ENCODE measurements at places on chromosomes 1 and 21. TPM values are rescaled to one million over a fixed set of nuclear protein-coding genes. Genes with fewer than 3 reads are reported as not detected.
A peak's percentile ranks its signal among the peaks of the same experiment; 100 is the strongest.

DNA sequence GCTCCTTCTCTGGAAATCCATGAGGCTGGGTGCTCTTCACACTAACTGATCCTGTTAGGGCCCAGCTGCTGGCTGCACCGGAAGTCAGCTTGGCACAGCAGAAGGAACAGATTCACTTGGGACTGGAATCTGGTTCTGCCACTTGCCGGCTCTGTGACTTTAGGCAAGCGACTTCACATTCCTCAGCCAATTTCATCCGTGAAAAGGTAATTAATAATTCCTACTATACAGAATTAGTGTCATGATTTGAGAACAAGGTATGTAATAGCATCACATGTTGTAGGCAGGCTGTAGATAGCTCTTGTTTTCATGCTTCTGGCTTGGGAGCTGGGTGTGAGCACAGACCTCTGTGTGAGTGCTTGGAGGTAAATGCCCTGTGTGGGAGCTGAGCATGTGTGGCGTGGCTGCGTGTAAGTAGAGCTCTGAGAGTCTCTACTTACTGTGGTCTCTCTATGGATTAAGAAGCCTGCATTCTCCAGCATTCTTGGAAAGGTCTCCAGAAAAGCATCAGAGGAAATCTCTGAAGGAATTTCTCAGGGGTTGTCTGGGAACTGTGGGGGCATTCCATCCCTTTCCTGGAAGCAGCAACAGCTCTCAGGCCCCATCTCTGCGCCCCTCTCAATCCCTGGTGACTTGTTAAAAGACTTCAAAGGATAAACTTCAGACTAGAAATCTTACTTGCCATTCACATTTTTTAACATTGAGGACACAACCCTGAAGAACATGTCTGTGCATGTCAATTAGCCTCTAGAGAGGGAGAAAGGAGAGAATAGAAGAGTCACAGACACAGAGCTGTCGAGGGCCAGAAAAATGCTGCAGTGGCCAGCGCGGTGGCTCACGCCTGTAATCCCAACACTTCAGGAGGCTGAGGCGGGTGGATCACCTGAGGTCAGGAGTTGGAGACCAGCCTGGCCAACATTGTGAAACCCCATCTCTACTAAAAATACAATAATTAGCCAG lies 47.7 kb upstream of the PPM1J start:
- H3K4me3 ChIP-seq, result no peak overlapping the region
- DNase-seq, result no peak
- H3K36me3 ChIP-seq, result no peaks in the 10 kb centered on the region
- no peak overlapping the region for H3K27ac ChIP-seq
- no peaks in the 10 kb centered on the region for H3K4me1 ChIP-seq

GRCh38 chr1:153698020-153698922 lies 19.8 kb downstream of the NPR1 start:
- no peak overlapping the region for H3K27ac ChIP-seq
- H3K4me3 ChIP-seq, result no peak overlapping the region
- no peaks in the 10 kb centered on the region for H3K36me3 ChIP-seq
- H3K27me3 ChIP-seq, result no peaks in the 10 kb centered on the region

OR2AK2 gene
- not detected for total RNA-seq

CCDC30 gene
- 0.72 TPM for total RNA-seq

GRCh38 chr1:117795190-117795589 lies 134.2 kb downstream of the GDAP2 start:
- DNase-seq, result no peak
- no peak overlapping the region for H3K27ac ChIP-seq
- H3K36me3 ChIP-seq, result no peaks in the 10 kb centered on the region
- H3K27me3 ChIP-seq, result no peaks in the 10 kb centered on the region
- H3K4me1 ChIP-seq, result no peaks in the 10 kb centered on the region

- no peak overlapping the region for H3K4me3 ChIP-seq
- no peaks in the 10 kb centered on the region for H3K4me1 ChIP-seq
- H3K36me3 ChIP-seq, result no peaks in the 10 kb centered on the region
Observed at GRCh38 chr1:80278936-80279335, 1272.4 kb upstream of the ADGRL4 start.

GRCh38 chr1:1680912-1681273 lies 11.7 kb downstream of the SLC35E2B start:
- H3K27ac ChIP-seq, result no peak overlapping the region
- no peak overlapping the region for H3K4me3 ChIP-seq
- peaks cover 2% of the 10 kb centered on the region for H3K36me3 ChIP-seq
- no peak for DNase-seq
- H3K27me3 ChIP-seq, result no peaks in the 10 kb centered on the region

- H3K27ac ChIP-seq, result peak overlapping the region; percentile 86
- H3K27me3 ChIP-seq, result no peaks in the 10 kb centered on the region
- H3K4me3 ChIP-seq, result peak overlapping the region; percentile 81
- peak; percentile 55 for DNase-seq
- peaks cover 36% of the 10 kb centered on the region for H3K4me1 ChIP-seq
- H3K36me3 ChIP-seq, result peaks cover 31% of the 10 kb centered on the region
Observed at GRCh38 chr1:44784094-44785028, 3.6 kb downstream of the BEST4 start.

GRCh38 chr21:26655460-26655859 lies 82.4 kb upstream of the CYYR1 start:
- H3K4me1 ChIP-seq, result no peaks in the 10 kb centered on the region
- H3K36me3 ChIP-seq, result no peaks in the 10 kb centered on the region
- DNase-seq, result no peak
- H3K27me3 ChIP-seq, result peaks cover 9% of the 10 kb centered on the region
- H3K4me3 ChIP-seq, result no peak overlapping the region
- no peak overlapping the region for H3K27ac ChIP-seq

- no peaks in the 10 kb centered on the region for H3K36me3 ChIP-seq
- H3K4me3 ChIP-seq, result no peak overlapping the region
- H3K27ac ChIP-seq, result no peak overlapping the region
- no peak for DNase-seq
- H3K4me1 ChIP-seq, result no peaks in the 10 kb centered on the region
Observed at GRCh38 chr21:41052820-41053555, 115.0 kb upstream of the BACE2 start.

DNA sequence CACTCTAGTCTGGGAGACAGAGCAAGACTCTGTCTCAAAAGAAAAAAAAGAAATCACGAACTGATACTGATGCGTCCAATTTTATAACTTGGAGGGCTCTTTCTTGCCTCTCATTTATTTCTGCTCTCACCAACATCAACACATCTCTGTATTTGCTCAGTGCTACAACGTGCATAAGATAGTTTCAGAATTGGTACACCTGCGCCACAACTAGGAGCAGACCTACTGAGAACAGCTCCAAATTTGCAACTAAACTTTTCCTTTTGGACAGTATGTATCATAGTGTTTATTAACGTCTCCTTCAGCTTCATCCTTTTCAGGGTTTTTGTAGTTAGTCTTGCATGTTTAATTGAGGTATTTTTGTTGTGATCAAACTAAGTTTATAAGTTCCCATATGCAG lies 27.7 kb downstream of the TRAPPC10 start:
- DNase-seq, result no peak
- no peaks in the 10 kb centered on the region for H3K27me3 ChIP-seq
- H3K4me3 ChIP-seq, result no peak overlapping the region
- H3K36me3 ChIP-seq, result peaks cover 14% of the 10 kb centered on the region
- H3K27ac ChIP-seq, result no peak overlapping the region
- peaks cover 11% of the 10 kb centered on the region for H3K4me1 ChIP-seq

CYP4Z1 gene
- not detected for total RNA-seq

CRNN gene
- total RNA-seq, result not detected

GRCh38 chr1:12552111-12552888 lies 65.7 kb downstream of the DHRS3 start:
- H3K4me1 ChIP-seq, result peaks cover 16% of the 10 kb centered on the region
- H3K27ac ChIP-seq, result no peak overlapping the region
- no peak for DNase-seq
- no peaks in the 10 kb centered on the region for H3K36me3 ChIP-seq

PROX1 gene
- total RNA-seq, result not detected

DNA sequence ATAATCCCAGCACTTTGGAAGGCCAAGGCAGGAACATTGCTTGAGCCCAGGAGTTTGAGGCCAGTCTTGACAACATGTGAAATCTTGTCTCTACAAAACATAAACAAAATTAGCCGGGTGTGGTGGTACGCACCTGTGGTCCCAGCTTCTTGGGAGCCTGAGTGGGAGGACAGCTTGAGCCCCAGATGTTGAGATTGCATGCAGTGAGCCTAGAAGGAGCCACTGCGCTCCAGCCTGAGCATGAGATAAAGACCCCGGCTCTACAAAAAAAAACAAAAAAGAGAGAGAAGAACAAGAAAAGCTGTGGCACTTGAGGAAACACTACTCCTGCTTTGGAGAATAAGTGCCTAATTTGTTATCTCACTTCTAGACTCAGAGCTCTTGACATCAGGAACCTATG lies 146.6 kb downstream of the GLUL start:
- no peaks in the 10 kb centered on the region for H3K27me3 ChIP-seq
- H3K4me1 ChIP-seq, result peaks cover 7% of the 10 kb centered on the region
- H3K27ac ChIP-seq, result no peak overlapping the region
- no peak for DNase-seq
- no peak overlapping the region for H3K4me3 ChIP-seq
- H3K36me3 ChIP-seq, result no peaks in the 10 kb centered on the region

DNA sequence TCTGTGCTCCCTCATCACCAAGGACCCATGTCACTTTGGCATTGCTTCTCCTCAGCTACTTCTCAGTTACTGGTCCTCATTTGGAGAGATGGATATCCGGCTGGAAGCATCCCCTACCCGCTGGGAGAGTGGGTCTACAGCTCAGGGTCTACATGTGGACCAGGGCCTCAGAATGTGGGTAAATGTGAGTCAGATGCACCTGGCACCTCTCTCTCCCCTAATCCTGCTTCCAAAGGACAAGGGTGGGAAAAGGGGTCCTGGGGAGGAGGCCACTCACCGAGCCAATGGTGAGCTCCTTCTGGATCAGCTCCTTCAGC lies 908 bp downstream of the S100A6 start:
- H3K4me3 ChIP-seq, result peak overlapping the region; percentile 93
- no peak for DNase-seq
- peak overlapping the region; percentile 94 for H3K27ac ChIP-seq
- H3K27me3 ChIP-seq, result no peaks in the 10 kb centered on the region

- DNase-seq, result no peak
- H3K36me3 ChIP-seq, result no peaks in the 10 kb centered on the region
- no peak overlapping the region for H3K27ac ChIP-seq
- no peaks in the 10 kb centered on the region for H3K4me1 ChIP-seq
Observed at GRCh38 chr21:22855581-22855980, 1857.4 kb downstream of the NCAM2 start.

DNA sequence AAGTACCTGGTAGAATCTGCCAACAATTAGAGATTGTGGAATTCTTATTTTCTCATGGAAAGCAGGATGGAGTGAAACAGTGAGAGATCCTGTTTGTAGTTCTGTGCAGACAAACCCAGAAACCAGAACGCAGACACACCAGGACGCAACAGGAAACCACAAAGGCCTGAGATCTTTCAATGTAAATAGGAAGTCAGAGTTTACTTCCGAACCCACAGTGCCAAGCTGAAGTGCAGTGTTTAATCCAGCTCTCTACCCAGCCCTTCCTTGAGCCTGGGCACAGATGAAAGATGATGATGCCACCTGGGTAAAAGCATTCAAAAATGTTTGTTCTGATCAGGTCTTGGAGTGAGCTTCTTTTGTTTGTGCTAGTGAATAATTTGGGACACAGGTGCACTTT lies 244.2 kb upstream of the HOOK1 start:
- H3K4me1 ChIP-seq, result peaks cover 21% of the 10 kb centered on the region
- no peak overlapping the region for H3K4me3 ChIP-seq
- H3K36me3 ChIP-seq, result peaks cover 10% of the 10 kb centered on the region
- DNase-seq, result peak; percentile 12

- DNase-seq, result no peak
- no peak overlapping the region for H3K4me3 ChIP-seq
- peaks cover 6% of the 10 kb centered on the region for H3K4me1 ChIP-seq
- H3K36me3 ChIP-seq, result no peaks in the 10 kb centered on the region
- no peaks in the 10 kb centered on the region for H3K27me3 ChIP-seq
Observed at GRCh38 chr1:115179397-115180079, 90.2 kb upstream of the TSPAN2 start.

GRCh38 chr21:32044205-32045180 lies 171.7 kb downstream of the HUNK start:
- no peak overlapping the region for H3K4me3 ChIP-seq
- no peaks in the 10 kb centered on the region for H3K36me3 ChIP-seq
- no peaks in the 10 kb centered on the region for H3K4me1 ChIP-seq
- H3K27me3 ChIP-seq, result peaks cover 22% of the 10 kb centered on the region

- H3K4me3 ChIP-seq, result no peak overlapping the region
- H3K36me3 ChIP-seq, result no peaks in the 10 kb centered on the region
- H3K4me1 ChIP-seq, result no peaks in the 10 kb centered on the region
- no peak overlapping the region for H3K27ac ChIP-seq
Observed at GRCh38 chr1:162736633-162737067, 53.9 kb upstream of the HSD17B7 start.

DNA sequence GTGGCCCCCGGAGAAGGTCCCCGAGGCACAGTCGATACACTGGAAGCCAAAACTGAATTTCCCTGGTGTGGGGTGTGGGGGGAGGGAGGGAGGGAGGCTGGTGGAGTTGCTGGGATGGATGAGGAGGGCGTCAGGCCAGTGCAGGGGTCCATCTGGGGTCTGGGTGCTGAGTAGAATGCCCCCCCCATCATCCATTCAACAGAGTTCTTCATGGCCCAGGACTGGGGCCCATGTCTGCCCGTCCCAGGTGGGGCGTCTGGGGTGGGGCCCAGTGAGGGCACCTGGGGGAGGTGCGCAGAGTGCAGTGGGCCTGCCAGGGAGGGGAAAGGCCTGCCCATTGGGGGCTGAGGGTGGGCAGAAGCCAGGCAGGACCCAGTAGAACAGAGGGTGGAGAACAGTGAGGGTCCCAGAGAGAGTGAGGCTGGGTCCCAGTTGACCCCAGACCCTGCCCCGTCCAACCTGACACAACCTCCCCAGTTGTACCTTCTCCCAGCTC lies 1.9 kb downstream of the TNFRSF18 start:
- H3K27me3 ChIP-seq, result no peaks in the 10 kb centered on the region
- H3K4me1 ChIP-seq, result peaks cover 25% of the 10 kb centered on the region
- no peaks in the 10 kb centered on the region for H3K36me3 ChIP-seq
- H3K27ac ChIP-seq, result no peak overlapping the region
- H3K4me3 ChIP-seq, result peak overlapping the region; percentile 47
- DNase-seq, result no peak

- no peak overlapping the region for H3K27ac ChIP-seq
- peaks cover 3% of the 10 kb centered on the region for H3K36me3 ChIP-seq
- no peaks in the 10 kb centered on the region for H3K27me3 ChIP-seq
- no peak for DNase-seq
Observed at GRCh38 chr1:45809761-45810160, 6.3 kb downstream of the MAST2 start.

DNA sequence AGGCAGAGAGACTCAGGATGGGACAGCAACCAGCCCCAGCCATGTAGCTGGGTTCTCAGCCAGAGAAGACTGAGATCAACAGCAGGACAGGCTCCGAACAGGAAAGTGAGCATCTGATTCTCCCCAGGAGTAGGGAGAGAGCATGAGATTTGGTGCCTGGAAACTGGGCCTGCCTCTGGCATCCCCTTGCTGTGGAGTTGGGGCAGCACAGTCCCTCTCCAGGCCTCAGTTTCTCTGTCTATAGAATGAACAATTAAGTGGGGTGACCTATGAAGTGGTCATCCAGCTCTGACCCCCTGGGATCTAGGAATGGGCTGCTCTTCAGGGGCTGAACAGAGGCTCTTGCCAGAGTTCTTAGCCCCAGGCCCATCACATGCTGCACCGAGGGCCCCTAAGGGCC lies 55.6 kb downstream of the KLHDC7A start:
- H3K36me3 ChIP-seq, result no peaks in the 10 kb centered on the region
- DNase-seq, result no peak
- peaks cover 13% of the 10 kb centered on the region for H3K27me3 ChIP-seq
- no peaks in the 10 kb centered on the region for H3K4me1 ChIP-seq
- H3K27ac ChIP-seq, result no peak overlapping the region
